ENCODE measurements at places on chromosomes 12 and 14.

DNA sequence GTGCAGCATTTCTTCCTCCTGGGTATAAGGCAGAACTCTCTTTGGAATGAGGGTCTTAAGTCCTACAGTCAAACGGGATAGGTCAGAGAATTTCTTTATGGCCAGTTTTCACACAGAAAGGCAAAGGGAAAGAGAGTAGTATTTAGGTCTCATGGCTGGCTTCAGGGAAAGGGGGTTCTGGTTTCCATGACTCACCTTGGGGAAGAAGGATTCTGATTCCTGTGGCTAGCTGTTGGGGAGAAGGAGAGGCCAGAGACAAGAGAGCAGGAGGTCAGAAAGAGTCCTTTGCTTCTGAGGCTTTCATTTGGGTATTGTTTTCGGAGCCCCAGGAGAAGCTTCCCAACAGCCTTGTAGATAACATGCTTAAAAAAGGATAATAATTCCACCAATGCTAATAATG lies 332.5 kb downstream of the NPAS3 start:
- DNase-seq = no peak

DNA sequence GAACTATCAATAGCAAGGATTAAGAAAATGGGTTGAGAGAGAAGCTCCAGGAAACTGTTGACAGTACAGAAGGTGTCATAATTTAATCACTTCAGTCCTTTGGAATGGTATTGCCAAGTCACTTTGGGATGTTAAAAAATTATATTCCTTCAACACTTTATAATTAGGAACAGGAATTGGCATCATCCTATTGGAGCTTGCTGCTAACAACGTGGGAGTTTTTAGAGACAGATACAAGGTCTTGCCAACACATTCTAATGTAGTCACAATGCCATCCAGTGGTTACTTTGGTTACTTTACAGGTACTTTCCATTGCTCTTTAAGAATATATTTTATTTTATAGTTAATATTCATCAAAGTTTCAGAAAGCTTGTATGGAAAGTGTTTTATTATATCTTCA lies 310.1 kb downstream of the SYT1 start:
- DNase-seq = no peak

DNA sequence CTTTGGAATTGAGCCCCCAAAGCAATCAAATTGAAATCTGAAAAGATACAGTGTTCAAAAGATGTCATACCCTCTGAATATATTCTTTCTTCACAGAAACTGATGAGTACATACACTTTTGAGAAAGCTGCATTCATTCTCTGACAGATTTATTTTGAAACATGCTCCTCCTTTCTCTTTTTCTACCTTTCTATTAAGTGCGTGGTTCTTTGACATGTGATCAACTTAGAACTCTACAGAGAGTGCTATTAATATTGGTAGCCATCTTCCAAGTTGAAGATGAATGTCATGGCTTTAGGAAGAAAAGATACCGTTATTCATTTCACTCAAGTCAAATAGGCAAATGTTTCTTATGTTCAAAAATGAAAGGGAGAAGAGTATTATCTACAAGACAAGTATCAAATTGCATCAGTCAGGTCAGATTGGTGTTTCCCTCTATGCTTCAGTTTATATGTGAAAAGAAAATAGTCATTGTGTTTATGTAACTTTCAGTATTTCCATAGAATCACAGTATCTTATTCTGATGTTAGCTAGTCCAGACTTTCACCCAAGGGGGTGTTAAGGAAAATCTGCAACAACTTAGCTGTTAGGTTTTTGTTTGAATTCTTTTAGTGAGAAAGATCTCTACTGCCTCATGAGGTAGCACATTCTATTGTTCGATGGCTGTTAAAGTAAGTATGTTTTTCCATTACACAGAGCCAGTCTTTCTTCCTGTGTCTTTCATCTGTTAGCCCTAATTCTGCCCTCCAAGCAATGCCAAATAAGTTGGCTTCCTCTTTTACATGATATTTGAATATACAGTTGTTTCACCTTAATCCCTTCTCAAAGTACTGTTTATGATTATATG lies 55.4 kb upstream of the GARIN2 start:
- DNase-seq = no peak

- DNase-seq = no peak
These were observed 10.7 kb upstream of the TMBIM6 start for GRCh38 chr12:49730568-49731101.

DNA sequence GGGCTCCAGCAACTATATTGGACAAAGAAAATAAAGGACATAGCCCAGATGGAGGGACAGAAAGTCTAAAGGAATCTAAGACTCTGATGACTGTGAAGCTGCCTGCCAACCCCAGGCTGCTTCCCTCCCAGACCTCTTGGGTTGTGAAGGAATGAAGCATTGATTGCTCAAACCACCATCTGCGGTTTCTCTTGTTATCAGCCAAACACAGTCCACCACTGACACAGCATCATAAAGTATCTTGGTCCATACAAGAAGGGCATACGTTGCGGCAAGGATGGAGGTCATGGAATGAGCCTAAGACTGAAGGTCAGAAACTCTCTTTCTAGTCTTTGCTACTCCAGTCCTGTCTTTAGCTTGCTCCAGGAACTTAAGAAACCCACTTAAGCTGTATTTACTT lies 58.5 kb upstream of the PLXNC1 start:
- no peak for DNase-seq

DNA sequence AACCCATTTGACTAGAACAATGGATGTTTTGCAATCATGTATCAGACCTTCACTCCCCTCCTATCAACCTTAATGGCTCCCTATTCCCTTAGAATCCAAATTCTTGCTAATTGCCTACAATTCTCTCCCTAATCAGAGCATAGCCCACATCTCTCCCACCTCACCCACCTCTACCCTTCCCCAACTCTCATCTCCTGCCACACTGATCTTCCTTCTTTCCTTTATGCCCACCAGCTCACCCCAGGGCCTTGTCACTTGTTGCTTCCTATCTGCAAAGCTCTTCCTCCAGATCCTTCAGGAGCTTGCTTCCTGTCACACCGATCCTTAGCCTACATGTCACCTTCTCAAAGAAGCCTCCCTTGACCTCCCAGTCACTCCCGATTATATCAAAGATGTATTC lies 177.8 kb downstream of the KSR2 start:
- no peak for DNase-seq

DNA sequence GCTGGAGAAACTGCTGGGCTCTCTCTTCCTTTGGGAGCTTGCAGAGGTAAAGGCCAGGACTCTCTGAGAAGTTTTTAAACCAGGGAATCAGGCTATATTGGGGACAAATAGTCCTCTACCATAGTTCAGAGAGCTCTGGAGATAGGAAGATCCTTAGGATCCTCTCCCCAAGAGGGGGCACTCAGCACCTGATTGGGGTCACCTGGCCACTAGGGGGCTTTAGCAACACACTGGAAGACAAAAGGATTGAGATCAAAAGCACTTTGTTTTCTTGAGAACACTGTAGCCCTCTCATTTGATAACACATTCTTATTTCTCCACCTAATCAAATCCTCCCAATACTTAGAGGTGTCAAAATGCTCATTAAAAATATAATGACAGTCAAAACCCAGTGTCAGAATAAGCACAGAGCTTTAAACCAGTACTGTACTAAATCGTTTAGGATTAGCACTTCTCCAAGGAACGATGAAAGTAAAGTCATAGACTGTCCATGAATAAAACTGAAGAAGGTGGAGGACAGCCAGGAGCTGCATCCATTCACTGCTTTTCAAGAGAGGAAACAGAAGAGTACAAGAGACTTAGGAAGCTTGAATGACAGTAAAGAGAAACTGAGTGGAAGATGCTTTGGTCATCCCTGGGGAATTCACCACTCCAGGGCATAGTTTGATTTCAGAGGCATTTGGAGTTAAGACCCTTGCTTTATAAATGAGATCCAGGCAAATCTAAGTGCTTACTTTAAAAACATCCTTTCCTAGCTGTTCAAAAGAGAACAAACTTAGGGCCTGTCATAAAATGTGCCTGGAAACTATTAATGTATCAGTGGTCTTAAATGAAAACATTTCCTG lies 26.5 kb downstream of the BMP4 start:
- no peak for DNase-seq

Data from NK-92 treated with Interleukin-12 subunit alpha and Interleukin-12 subunit beta, amount 100 ng/mL, for 24 hours (cell line).